GM23338 (cell line): ENCODE measurements at places on chromosomes 5 and 9.

GRCh38 chr9:133971121-133971951 is 20.8 kb downstream of the VAV2 start:
- no peak for DNase-seq

DNA sequence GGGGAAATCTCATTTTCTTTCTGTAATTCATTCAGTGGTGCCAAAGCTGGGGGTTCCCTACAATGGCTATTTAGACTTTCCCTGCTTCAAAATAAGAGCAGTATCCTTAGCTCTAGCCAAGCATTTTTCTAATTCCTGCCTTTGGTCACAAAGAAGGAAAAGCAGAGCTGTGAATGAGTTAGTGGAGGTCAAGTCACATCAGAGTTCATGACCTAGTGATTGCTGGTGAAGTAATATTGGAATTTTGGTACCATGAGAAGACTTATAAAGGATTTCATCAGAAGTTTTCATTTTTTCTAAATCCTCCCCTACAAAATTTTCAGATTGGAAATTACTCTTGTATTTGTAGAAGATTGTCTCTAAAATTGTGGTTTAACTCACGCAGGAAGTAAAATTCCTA is 28.0 kb downstream of the DNAJC21 start:
- DNase-seq, result peak; percentile 26

GRCh38 chr9:4207123-4207875 is 92.6 kb downstream of the GLIS3 start:
- DNase-seq, result no peak

GRCh38 chr5:108747774-108748400 is at the start of gene FER:
Gene FER, plus strand, starts transcription at chr5:108747897. Its CDS starts 50,286 bp downstream, at chr5:108798183.
- no peak for DNase-seq

GRCh38 chr5:159660401-159660800 is 255.9 kb upstream of the ADRA1B start:
- DNase-seq, result no peak

- no peak for DNase-seq
Observed at GRCh38 chr5:163399923-163400322, 37.5 kb upstream of the CCNG1 start.

- DNase-seq, result no peak
Observed at GRCh38 chr5:51336878-51337277, 46.4 kb upstream of the ISL1 start.

DNA sequence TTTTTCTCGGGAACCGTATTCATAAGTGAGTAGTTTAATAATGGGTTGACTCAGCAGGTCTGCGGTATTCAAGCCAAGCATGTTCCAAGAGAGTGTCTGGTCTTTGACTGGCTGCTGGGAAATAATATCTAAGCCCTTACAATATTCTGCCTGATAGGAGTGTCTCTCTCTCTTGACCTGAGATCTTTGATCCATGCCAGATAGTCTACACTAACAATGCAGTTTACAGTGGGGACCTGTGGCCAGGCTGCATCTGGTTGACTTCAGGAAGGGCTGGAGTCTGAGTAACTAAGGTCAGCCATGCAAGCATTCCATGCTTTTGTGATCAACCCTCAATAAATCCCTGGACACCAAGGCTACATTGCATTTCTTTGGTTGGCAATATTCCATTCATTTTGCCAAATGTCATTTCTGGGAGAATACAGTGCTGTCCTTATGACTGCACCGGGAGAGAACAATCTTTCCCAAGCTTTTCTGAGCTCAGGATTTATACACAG is 195.5 kb downstream of the SEMA5A start:
- no peak for DNase-seq

DNA sequence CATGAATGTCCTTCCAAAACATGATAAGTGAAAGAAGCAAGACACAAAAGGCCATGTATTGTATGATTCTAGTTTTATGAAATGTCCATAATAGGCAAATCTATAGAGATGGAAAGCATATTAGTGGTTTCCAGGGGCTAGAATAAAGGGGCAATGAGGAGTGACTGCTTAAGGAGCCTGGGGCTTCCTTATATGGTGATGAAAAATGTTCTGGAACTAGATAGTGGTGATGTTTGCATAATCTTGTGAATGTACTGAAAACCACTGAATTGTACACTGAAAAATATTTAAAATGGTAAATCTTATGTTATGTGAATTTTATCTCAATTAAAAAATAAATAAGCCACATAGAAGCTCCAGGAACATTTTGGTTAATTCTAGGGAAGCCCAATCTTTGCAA is 144.4 kb upstream of the ANKRD55 start:
- DNase-seq, result no peak

- DNase-seq, result no peak
Observed at GRCh38 chr5:146441896-146442295, 5.2 kb upstream of the TCERG1 start.

DNA sequence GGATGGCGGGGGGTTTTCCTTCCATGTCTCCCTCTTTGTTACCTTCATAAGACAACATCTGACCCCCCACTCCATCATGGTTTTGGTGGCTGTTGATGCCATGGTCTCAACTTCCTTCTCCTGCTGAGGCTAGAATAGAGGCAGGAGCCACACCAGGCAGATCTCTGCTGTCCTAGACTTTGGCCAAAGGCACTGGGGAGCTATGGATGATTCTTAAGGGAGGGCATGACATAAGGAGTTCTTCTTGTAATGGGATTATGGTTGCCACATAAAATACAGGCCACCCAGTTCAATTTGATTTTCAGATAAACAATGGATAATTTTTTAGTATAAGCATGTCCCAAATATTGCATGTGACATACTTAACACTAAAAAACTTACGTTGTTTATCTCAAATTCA is 52.2 kb upstream of the IER5L start:
- DNase-seq, result no peak

DNA sequence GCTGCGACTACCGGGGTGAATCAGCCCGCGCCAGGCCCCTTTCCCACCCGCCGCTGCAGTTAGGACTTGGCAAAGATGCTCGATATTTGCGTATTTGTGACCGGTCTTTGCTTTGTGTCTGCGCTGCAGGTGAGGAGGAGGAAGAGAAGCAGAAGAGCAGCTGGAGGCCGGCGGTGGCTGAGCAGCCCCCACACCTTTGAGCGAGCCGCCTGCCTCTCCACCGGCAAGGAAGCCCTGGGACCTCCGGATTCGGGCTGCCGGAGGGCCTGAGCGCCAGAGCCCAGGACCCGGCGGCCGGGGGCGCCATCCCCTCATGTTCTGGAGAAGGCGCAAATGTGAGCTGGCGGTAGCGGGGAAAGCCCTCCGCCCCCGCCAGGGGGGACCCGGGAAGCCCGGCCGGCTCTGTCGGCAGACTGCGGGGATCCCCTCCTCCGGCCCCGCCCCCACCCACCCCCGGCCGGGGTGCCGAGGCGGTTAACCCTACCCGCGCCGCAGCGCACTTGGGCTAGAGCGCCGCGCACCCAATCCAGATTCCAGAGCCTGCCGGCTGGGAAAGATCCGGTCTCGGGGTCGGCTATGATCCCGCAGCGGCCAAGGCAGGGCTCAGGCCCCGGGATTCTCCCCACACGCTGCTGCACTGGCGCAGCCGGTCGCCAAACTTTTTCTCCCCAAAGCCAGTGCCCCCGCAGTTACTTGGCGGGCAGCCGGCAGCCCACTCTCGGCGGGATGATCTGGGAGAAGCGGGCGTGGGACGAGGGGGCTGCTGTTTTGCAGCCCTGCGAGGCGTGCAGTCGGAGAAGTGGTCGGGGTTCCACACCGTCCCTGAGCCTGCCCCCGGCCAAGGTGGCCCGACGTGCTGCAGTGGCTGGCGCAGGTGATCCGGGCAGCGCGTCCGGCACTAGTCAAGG is 800 bp upstream of the KCNN2 start:
- peak; percentile 89 for DNase-seq

DNA sequence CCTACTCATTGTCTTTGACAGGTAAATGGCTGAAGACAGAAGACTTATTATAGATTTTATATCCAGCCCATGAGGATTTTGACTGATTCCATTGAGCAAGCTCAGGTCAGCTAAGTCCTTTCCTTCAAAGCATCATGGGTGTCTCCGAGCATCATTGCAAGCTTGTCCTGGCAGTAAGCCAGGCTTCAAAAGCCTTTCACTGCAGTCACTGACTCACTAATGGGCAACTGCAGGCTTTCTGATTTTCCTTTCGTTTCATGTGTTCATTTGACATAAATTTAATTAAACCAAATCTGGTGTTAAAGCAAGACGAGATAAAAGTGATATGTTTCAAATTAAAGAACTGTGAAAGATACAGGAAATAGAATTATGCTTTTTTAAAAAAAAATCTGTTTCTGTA is 426.2 kb downstream of the ANXA1 start:
- no peak for DNase-seq
